ENCODE measurements at places on chromosomes 3 and 15.

DNA sequence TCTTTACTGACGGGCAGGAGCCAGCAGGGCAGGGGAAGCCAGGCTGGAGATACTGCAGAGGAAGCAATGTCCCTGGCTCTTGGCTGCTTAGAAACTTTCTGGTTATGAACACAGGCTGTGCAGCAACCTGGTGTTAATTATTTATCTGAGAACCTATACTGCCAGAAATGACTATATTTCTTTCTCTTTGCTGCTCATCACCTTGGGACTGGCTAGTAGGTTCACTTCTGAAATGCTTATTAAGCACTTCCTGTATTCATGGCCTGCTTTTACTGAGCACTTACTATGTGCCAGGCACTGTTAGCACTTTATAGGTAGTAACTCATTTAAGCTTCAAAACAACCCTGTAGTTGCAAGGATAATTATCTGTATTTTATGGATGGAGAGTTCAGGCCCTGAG lies 57.6 kb downstream of the RAB11A start:
- no peak for DNase-seq

GRCh38 chr3:13532085-13532484 lies 16.8 kb upstream of the FBLN2 start:
- DNase-seq = no peak

DNA sequence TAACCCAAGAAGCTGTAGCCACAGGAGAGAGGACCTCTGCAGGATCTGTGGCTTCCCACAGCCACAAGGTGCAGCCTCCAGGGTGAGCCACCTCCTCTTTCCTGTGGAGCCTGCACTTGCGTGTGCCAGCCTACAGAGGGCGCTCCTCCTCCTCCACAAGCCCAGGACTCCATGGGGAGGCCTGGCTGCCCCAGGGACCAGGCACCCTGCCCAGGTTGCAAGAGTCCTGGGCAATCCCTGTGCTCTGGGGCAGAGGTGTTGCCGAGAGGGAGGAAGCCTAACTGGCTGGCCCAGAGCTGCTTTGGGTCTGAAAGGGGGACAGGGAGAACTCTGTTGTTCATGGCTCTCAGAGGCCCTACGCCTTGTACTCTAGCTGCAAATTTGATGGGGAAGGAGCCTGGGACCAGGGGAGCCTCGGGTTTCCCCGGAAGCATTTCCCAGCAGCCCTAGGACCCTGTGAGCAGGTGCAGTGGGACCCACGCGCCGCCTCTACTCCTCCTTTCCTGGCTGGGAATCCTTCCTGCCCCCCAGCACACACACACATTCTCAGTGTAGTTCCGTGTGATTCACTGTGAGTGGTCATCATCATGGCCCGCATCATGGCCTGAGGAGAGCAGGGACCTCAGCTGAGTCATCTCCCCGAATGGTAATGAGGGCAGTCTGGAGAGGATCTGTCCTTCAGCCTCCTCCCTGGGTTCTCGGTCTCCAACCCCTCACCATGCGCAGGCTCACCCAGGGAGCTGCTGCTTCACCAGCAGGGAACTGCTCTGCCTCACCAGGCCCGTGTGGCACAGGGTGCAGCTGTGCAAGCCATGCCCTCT lies 24.3 kb downstream of the TBC1D21 start:
- no peak for DNase-seq

DNA sequence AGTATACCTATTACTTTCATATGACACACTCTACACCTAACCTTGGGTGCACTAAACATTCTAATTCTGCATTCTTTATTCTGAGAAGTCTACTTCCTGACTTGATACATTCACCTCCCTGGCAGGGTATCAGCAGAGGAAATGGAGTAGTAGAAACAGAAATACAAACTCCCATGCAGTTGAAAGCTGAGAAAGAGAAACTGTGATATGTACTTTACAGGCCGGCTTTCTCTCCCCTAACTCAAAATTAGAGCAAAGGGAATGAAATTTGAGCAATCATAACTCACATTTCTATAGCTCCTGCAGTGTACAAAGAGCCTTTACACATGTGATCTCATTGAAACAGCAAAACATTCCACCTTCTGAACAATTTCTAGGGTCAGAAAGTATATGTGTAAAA lies 135.5 kb upstream of the COL8A1 start:
- no peak for DNase-seq

- DNase-seq = no peak
These were observed 10.8 kb upstream of the C3orf22 start for GRCh38 chr3:126569390-126569975.

GRCh38 chr15:51735228-51736010 lies 2.0 kb downstream of the LYSMD2 start:
- DNase-seq = no peak

- DNase-seq = no peak
These were observed 770.0 kb downstream of the GRM7 start for GRCh38 chr3:7630925-7631324.

GRCh38 chr3:156535162-156535627 lies 19.7 kb downstream of the SSR3 start:
- DNase-seq = no peak

DNA sequence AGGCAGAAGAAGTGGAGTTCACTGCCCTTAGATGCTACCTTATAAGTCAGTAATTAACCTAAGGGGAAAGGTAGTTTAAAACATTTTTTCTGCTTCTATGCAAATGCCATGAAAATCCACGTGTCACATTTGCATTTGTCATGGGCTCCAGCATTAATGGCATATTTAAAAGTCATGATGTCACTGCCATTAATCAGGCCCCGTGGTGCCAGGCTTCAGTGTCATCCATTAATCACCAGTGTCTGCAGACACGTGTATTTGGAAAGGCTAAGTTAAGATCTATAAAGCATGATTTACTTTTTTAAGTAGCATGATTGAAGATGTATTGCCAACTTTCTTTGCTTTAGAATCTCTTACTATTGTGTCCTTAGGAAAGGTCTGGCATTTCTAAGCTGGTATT lies 857.8 kb downstream of the TUSC7 start:
- DNase-seq = no peak
